ENCODE measurements at places on chromosomes 5 and 9. TPM values are rescaled to one million over a fixed set of nuclear protein-coding genes. Genes with fewer than 3 reads are reported as not detected.

DNA sequence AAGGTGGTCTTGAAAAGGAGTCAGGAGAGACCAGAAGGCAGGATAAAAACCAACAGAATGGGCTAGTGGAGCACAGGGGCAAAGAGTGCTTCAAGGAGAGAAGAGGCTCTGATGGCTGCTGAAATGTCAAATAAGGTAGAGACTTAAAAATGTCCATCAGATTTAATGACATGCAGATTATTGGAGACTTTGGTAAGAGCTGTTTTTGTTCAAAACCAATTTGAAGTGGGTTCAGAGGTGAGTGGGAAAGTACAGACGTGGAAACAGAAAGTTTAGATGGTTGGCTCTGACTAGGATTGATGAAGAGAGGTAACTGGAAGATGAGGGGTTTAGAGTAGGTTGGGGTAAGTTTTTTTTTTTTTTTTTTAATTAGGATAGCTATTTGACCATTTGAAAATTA lies 14.1 kb downstream of the SLC25A46 start:
- H3K36me3 ChIP-seq: peaks cover 14% of the 10 kb centered on the region
- no peaks in the 10 kb centered on the region for H3K27me3 ChIP-seq
- H3K4me1 ChIP-seq: peaks cover 19% of the 10 kb centered on the region
- H3K4me3 ChIP-seq: no peak overlapping the region
- no peak overlapping the region for H3K27ac ChIP-seq

DNA sequence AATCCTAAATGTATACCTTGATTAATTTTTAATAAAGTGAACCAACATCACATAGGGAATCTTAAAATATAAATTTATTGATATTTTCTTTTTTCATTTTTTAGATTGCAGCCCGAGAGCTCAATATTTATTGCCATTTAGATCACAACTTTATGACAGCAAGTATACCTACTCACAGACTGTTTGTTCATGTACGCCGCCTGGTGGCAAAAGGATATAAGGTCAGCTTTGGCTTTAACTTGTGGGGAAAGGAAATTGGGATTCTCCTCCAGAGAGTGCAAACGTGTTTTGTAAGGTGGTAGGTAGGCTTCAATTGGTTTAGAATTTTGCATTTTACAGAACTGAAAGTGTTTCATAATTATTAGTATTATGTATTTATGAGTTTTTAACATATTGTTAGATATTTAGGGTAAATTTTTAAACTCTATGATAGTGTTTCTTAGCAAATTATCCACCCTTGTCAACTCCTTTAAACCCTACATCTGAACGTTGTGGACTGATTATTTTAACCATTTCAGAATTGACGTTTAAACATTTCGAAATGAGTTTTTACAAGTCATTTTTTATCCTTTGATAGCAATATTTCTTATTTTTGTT lies 17.5 kb upstream of the DHFR start:
- peaks cover 9% of the 10 kb centered on the region for H3K36me3 ChIP-seq
- H3K27ac ChIP-seq: no peak overlapping the region
- no peaks in the 10 kb centered on the region for H3K4me1 ChIP-seq
- H3K27me3 ChIP-seq: no peaks in the 10 kb centered on the region

CTXN3 gene
- total RNA-seq: not detected

FYB1 gene
- 4.6 TPM for total RNA-seq
